ENCODE measurements at places on chromosomes 13 and 19.

- DNase-seq: peak; percentile 60
Observed at GRCh38 chr19:51398096-51398704, 7.8 kb upstream of the C19orf84 start.

- no peak for DNase-seq
Observed at GRCh38 chr13:38382946-38383345, 33.3 kb downstream of the UFM1 start.

- DNase-seq: peak; percentile 26
Observed at GRCh38 chr13:79070343-79070974, 335.6 kb downstream of the RBM26 start.

GRCh38 chr13:21949818-21950429 lies 279.1 kb downstream of the FGF9 start:
- DNase-seq: no peak

- DNase-seq: no peak
Observed at GRCh38 chr13:107130566-107130965, 562.6 kb upstream of the ARGLU1 start.

GRCh38 chr13:34751492-34751891 lies 190.6 kb upstream of the NBEA start:
- DNase-seq: no peak

DNA sequence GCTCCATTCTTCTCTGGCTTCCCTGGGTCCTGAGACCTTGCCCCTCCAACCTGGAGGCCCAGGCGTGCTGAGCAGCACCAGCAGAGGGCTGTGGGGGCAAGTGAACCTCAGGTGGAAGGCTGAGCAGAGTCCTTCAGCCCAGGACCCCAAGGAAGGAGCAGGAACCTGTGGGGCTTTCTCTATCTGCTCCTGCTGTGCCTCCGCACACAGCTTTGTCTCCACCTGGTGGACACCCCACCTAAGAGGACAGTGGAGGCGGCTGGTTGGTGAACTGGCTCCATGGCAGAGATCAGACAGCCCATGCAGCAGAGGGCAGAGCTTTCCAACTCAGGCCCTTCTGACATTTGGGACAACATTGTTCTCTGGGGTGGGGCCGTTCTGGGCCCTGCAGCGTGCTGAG lies 19.7 kb downstream of the ZFR2 start:
- peak; percentile 59 for DNase-seq

DNA sequence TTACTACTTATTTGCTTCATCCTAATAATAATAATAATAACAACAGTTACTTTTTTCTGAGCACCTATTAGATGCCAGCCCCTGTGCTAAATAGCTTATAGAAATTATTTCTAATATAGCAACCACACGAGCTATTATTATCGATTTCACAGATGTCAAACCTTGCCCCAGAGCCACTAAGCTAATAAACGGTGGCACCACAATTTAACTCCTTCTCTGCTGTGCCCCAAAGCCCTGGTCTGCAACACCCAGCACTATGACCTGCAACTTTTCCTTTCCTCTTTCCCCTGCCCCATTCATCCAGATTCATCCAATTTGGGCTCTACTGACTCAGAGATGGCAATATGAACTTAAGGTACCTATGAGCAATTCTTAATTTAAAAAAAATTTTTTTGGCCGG lies 6.4 kb downstream of the RFX2 start:
- no peak for DNase-seq

GRCh38 chr19:13229246-13229645 lies 79.0 kb downstream of the IER2 start:
- no peak for DNase-seq

DNA sequence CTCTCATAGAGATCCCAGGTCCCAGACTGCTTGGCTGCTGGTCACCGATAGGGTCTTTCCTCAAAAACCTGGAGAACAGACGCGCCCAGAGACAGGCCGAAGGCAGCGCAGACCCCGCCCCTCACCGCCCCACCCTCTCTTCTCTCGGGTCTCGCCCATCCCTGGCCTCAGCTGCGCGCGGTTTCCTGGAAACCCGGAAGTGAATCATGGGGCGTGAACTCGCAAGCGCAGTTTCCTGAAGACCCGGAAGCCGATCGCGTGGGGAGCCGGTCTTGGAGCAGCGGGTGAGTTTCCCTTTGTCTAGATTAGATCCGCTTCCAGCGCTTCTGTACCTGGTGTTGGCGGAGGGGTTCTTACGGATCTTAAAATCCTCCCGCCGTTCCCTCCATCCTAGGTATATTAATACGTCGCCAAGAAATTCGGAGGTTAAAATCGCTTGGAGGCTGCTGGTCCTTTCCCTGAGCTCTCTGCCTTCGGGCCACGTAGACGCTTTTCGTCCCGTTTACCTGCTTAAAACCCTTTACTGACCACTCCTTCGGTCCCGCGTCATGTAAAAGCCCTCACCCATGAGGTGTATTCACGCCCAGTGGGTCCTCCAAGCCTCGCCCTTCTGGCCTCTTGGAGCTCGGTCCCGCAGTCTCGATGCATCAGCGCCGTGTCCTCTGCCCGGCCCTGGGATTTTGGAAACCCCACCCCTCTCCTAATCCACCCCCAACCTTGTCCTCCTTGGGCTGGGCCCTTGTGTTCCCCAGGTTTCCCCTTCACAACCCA lies at the start of gene ZNF578:
ZNF578 (plus strand) TSS at position 230 of the 771 bp plus-strand sequence. CDS start 48,293 bp downstream, outside the sequence.
- DNase-seq: no peak

GRCh38 chr13:26465514-26465913 lies 92.0 kb upstream of the WASF3 start:
- DNase-seq: no peak

DNA sequence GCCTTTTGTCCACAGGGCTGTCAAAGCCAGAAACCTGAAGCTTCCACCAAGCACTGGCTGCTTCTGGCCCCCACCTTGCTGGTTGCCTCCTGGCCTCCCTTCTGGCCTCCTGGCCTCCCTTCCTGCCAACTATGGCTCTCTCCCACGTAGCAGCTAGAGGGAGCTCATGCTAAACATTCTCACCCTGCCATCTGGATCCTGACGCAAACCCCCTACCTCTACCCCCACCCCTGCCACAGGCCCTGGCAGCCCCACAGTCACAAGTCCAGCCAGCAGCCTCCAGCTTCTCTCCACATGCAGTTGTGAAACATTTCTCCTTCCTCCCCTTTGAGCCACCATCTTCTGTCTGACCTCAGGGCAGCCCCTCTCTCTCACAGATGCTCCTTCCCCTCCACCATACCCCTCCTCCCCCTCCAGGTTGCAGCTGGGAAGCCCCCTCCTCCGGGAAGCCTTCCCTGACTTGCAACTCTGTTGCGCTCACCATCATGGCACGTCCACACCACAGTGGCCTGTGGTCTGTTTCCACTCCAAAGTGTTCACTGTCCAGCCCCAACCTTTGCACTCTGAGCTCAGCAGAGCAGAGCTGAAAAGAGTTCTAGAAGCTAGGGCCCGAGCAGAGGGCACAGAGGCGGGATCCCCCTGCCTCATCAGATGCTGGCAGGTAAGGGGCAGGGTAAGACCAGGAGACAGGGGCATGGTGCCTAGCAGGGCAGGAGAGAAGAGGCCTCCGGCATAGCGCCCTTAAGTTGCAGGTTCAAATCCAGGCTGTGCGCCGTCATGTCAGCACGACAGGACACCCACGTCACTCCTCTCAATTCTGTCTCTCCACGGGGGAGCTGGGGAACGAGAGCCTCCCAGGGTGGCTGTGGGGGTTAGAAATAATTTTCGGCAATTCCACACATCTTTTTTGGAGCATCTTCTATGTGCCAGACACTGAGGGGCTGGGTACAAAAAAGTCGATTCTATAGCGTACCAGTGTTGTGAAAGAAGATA lies 7.3 kb downstream of the ADGRL1 start:
- peak; percentile 37 for DNase-seq

DNA sequence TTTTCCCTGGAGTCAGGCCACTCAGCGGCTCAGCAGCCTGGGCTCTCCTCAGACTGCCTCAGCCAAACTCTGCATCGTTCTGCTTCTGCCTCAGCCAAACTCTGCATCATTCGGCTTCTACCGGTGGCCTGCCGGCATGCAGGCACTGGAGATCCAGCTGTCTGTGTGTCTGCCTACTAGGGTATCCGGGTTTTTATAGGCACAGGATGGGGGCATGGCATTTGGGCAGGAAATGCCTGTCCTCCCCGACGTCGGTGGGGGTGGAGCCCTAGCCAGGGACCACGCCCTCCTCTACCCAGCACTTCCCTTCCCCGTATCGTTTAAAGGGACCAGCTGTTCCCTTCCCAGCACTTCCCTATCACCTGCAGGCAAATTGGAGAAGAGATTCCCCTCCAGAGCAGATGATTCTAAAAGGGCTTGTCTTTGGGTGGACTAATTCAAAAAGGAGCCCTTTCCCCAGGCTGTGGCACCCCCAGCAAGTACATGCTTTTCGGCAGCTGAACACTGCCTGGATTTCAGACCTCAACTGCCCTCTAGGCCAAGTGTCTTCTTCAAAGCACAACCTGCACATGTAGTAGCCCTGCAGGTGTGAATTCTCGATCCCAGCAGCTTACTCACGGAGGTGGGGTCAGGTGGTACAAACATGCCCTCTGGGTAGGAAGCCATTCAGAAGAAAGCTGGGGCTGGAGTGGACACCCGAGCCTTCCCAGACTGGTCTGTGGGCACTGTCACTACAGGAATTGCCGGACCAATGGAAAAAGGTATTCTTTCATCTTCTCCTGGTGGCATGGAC lies 25.4 kb upstream of the GPR12 start:
- peak; percentile 30 for DNase-seq

DNA sequence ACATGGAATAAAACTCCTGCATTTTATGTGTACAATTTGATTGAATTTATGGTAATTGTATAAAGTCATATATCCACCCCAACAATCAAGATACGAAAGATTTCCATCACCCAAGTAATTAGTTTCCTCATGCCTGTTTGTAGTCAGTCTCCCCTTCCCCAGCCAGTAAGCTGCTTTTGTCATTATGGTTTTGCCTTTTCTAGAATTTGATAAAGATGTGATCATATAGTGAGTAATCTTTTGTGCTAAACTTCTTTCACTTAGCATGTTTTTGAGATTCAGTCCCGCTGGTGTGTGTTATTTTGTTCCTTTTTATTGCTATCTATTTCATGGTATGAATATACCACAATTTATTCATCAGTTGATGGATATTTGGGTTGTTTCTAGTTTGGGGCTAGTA lies 16.0 kb downstream of the ITM2B start:
- DNase-seq: no peak

- DNase-seq: no peak
Observed at GRCh38 chr19:38213911-38214625, 10.0 kb downstream of the DPF1 start.

GRCh38 chr19:18029617-18030338 lies 21.8 kb downstream of the ARRDC2 start:
- no peak for DNase-seq

GRCh38 chr19:35249848-35250711 lies 1.3 kb downstream of the LSR start:
- DNase-seq: no peak

- no peak for DNase-seq
Observed at GRCh38 chr19:8899356-8899755, 67.2 kb downstream of the MBD3L1 start.

DNA sequence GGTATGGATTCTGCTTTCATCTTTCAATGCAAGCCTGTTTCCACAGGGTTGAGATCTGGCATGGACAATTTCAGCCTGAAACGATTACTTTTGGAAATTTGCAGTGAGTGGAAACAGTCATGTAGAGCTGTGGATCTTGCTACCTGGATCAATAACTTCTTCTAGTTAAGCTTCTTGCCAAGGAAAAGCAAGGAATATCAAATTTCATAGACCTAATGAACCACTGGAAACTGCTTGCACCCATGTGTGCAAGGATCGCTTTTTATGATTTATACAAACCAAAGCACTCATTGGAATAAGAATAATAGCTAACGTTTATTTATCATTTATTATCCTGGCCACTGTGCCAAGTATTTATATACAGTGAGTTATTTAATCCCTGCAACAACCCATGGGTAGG lies 392.8 kb downstream of the KCNRG start:
- DNase-seq: no peak

GRCh38 chr19:16626796-16627192 lies 1.2 kb downstream of the MED26 start:
- no peak for DNase-seq

- DNase-seq: no peak
Observed at GRCh38 chr13:110492679-110493593, 68.6 kb downstream of the RAB20 start.

DNA sequence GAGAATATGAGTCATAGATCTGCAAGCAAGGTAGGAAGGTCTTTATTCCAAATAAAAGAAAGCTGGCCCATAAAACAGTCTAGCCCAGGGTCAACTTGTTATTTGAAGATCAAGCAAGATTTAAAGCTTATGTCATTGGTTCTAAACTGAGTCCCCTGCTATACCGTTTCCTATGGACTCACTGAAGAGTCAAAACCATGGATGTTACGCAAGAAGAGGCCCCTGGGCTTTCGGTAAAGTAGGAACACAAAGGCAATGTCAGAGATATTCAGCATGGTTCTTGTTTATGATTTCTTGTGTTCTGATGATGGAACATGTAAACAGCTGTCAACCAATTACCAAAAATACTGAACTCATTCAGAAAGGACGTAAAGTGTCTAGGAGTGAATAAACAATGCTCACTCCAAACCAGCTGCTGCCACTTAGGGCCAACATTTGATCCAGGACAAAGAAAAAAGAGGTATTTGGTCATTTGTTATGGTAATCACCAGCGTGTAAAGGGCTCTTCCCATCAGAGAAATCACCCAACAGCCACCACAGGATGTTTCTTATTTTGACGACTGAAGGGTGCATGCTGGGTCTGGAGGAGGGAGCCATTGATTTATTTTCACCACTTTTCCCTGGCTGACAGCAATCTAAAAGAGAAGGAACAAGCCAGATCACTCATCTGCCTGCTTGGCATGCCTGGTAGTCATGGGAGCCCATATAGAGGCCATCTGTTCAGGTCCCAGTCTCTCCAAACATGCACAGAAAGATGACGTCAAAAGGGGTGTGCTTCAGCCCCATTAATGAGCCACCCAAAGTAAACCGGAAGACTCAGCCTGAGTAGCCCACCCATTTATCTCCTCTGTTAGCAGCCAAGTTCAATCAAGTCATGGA lies 68.3 kb downstream of the FGF14 start:
- DNase-seq: no peak

- DNase-seq: no peak
Observed at GRCh38 chr19:38683393-38684077, 36.1 kb downstream of the ACTN4 start.

DNA sequence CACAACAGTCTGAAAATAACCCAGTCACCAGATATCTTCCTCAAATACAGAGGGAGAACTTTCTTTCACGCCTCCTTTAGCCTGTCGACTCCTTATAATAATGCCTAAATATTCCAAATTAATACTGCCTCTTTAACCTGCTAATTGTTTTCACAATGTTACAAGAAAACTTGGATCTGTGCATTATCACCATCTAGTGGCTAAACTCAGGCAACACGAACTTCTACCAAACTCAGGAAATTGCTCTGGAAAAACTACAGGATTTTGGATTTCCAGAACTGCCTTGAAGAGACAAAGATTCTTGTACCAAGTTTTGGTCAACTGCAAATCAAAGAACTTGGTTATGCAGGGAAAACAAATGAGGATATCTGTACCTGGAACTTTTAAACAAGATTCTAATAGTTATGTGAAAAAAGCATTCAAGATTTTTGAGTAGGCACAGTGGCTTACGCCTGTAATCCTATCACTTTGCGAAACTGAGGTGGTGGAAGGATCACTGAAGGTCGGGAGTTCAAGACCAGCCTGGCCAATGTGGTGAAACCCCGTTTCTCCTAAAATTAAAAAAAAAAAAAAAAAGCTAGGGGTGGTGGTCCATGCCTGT lies 10.8 kb downstream of the CLN5 start:
- peak; percentile 68 for DNase-seq

- DNase-seq: no peak
Observed at GRCh38 chr13:114029866-114030625, 56.2 kb upstream of the C13orf46 start.

GRCh38 chr19:32928806-32929205 lies 43.0 kb downstream of the CEP89 start:
- DNase-seq: no peak
